ENCODE measurements at places on chromosomes 13 and 19.

GRCh38 chr13:101780211-101780610, 327.7 kb downstream of the ITGBL1 start:
- no peak for DNase-seq

GRCh38 chr19:57747472-57747807, 825 bp downstream of the ZNF776 start:
- peak; percentile 34 for DNase-seq

DNA sequence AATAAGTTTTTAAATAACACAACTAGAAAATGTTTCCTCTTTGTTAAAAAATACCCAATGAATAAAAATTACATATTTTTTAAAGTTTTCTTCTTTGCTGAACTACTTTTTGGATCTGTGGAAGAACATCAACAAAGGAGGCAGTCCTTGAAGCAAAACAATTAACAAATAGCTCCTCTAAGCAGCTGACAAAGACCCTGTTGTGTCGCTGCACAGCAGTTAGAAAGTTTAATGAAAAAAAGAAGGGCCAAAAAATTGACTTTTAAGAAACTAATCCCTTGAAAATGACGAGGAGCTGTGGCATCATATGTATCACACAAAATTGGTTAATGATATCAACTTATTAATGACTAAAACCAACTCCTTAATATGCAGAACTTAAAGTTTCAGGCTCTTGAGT, 72.1 kb downstream of the SLITRK1 start:
- DNase-seq: no peak

- DNase-seq: no peak
These were observed 81.1 kb downstream of the GADD45B start for GRCh38 chr19:2557093-2557440.

- no peak for DNase-seq
These were observed 33.3 kb downstream of the MCF2L start for GRCh38 chr13:113002206-113002912.

DNA sequence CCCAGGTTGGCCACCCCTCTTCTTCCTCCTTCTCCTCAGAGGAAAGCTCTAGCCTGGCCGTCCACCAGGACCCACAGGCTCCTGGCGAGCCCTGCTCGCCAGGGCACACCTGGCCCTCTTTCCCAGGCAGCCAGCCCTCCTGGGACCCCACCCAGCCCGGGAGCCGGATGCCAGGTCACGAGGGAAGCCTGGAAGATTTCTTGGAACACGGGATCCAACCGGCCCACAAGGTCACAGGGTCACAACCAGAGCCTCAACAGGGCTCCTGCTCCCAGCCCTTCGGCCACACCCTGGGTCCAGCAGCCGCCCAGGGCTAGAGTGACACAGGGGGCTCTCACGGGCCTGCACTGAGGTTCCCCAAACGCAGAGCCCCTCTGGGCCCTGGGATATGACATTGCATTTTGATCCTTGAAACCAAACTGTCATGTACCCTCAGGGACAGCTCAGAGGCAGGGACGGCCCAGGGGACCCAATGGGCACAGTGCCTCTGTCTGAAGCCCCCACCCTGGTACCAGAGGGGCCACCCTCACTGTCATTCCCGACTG, 5.5 kb downstream of the MKNK2 start:
- DNase-seq: no peak

DNA sequence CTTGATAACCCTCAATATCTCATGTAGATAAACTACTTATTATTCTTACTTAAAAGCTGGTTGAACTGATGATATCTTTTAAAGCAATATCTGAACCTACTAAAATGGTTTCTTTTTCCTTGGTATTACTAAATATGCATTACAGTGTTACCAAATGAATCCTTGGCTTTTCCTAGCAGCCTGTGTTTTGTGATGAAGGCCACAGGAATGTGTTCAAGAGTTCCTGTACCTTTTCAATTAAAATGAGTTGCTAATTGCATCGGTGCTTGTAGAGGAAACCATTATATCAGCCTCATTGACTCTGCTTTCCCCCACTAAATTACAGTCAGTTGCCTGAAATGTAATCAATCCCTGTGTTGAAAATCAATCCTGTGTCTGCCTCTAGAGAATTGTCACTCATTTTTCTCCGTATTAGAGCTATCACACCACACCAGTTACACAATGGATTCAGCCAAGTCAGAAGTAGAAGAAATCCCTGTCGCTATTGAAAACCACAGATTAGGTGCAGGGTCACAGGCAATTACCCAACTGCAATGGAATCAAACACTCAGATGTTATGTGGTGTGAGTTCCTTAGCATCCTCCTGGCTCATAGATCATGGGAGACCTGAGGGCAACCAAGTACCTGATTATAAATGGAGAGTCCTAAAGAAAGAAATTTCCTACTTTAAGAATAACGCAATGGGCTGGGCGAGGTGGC, 13.3 kb downstream of the FAM216B start:
- DNase-seq: no peak

DNA sequence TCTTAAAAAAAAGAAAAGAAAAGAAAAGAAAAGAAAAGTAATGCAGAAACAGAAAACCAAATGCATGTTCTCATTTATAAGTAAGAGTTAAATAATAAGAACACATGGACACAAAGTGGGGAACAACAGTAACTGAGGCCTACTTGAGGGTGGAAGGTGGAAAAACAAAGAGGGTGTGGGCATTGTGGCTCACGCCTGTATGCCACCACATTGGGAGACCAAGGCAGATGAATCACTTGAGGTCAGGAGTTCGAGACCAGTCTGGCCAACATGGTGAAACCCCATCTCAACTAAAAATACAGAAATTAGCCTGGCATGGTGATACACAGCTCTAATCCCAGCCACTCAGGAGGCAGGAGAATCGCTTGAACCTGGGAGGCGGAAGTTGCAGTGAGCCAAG, 8.1 kb downstream of the ZNF708 start:
- DNase-seq: no peak

GRCh38 chr19:13240312-13241022, 90.3 kb downstream of the IER2 start:
- DNase-seq: no peak

GRCh38 chr19:40567040-40567749, 9.5 kb upstream of the SHKBP1 start:
- DNase-seq: no peak

- no peak for DNase-seq
These were observed 108.3 kb upstream of the ZNF536 start for GRCh38 chr19:30263830-30264381.

DNA sequence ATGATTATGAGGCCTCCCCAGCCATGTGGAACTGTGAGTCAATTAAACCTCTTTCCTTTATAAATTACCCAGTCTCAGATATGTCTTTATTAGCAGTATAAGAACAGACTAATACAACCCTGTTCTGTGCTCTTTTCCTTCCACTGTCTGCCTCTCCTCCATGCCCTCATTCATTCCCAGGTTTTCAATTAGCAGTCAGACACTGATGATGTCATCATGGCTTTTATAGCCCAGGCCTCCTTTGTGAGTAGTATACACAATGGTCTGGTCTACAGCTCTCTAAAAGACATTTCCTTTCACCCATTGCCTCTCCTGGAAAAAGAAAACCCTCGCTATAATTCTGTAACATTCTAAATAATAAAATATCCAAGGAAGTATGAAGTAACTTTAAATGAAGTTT, 25.5 kb downstream of the FGF14 start:
- no peak for DNase-seq

DNA sequence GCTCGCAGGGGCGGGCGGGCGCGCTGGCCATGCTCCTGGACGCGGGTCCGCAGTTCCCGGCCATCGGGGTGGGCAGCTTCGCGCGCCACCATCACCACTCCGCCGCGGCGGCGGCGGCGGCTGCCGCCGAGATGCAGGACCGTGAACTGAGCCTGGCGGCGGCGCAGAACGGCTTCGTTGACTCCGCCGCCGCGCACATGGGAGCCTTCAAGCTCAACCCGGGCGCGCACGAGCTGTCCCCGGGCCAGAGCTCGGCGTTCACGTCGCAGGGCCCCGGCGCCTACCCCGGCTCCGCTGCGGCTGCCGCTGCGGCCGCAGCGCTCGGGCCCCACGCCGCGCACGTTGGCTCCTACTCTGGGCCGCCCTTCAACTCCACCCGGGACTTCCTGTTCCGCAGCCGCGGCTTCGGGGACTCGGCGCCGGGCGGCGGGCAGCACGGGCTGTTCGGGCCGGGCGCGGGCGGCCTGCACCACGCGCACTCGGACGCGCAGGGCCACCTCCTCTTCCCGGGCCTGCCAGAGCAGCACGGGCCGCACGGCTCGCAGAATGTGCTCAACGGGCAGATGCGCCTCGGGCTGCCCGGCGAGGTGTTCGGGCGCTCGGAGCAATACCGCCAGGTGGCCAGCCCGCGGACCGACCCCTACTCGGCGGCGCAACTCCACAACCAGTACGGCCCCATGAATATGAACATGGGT, 599 bp downstream of the ZIC2 start:
- peak; percentile 22 for DNase-seq

- DNase-seq: no peak
These were observed 19.4 kb downstream of the PLVAP start for GRCh38 chr19:17357724-17358123.

DNA sequence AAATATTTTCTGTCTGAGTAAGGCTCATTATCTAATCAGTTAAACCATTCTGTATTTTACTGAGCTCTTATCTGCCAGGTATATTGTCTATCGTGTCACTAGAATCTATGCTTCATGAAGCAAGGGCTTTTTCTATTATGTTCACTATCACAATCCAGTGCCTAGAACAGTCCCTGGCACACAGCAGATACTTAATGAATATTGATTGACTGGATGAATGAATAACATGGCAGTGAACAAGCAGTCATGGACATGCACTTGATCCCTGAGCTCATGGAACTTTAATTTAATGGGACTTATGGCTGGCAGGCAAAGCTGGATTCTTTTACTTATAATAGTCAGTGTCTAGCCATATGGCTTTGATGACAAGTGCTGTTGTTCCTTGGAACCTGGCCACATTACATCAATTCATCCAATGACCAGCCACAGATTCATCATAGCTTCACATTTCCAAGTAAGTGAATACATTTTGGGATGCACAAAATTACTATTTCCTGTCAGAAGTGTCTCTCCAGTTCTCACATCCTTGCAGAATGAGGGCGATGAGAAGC, 214.8 kb downstream of the COG6 start:
- DNase-seq: no peak

DNA sequence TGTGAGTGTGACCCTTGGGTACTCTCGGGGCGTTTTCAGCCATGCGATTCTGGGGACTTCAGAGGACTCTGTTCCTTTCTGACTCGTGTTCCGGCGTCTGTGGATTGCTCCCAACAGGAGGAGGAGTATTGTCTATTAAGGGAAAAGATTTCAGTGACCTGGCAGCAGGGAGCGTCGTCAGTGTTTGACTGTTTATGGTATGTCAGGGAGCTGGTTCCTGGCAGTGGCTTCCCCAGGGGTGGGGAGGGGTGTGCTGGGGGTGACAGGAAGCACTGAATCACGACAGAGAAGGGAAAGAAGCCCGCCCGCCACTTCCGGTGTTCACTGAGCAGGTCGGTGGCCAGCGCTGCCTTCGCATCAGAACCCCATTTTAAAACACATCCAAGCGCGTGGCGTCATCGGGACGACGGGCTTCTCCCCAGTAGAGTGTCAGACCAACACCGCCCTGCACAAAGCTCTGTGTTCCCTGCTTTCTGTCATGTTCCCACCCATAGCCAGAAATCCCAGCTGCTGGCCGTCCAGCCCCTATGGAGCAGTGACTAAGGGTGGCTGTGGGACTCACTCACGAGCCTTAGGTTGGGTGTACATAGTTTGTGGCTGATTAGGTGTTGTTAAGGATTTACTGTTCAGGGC, 33.8 kb downstream of the COL4A2 start:
- DNase-seq: no peak

GRCh38 chr13:112066624-112067004, 335 bp upstream of the SOX1 start:
- no peak for DNase-seq

- DNase-seq: no peak
These were observed 9.6 kb downstream of the C19orf25 start for GRCh38 chr19:1469255-1470054.

DNA sequence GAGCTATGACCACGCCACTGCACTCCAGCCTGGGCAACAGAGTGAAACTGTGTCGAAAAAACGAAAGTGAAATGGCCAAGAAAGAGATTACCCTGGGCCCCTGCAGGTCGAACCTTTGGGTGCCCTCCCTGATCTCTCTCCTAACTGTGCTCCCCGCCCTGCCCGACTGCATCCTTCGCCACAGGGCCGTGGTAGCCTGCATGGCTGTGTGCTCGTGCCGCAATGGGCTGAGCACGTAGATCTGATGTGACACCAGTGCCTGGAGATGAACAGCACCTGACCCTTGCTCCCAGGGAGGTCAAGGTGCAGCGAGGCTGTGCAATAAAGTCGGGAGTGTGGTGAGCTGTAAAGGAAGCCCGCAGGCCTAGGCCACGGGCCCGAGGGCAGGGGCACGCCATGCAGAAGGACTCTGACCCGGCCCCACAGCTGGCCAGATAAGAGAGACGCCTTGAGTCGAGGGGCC, 60.2 kb downstream of the PEX11G start:
- DNase-seq: no peak

DNA sequence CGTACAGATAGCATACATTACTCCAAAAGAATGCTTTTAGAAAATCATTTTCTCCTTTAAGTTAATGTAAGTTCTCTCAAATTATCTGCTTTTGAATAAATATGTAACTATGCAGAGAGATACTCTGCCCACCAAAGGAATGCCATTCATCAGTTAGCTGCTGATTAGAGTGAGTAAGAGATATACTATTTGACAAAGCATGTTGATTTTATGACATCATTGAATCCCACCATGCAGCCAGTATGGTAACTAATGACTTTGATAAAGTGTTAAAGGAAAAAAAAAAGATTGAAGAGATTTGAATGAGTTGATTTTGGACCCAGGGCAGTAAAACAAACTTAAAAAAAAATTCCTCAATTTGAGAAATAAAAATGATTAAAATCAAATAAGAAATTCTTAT, 521.5 kb downstream of the SLITRK6 start:
- DNase-seq: peak; percentile 2

GRCh38 chr19:36060430-36060829, 5.7 kb downstream of the WDR62 start:
- DNase-seq: peak; percentile 39

DNA sequence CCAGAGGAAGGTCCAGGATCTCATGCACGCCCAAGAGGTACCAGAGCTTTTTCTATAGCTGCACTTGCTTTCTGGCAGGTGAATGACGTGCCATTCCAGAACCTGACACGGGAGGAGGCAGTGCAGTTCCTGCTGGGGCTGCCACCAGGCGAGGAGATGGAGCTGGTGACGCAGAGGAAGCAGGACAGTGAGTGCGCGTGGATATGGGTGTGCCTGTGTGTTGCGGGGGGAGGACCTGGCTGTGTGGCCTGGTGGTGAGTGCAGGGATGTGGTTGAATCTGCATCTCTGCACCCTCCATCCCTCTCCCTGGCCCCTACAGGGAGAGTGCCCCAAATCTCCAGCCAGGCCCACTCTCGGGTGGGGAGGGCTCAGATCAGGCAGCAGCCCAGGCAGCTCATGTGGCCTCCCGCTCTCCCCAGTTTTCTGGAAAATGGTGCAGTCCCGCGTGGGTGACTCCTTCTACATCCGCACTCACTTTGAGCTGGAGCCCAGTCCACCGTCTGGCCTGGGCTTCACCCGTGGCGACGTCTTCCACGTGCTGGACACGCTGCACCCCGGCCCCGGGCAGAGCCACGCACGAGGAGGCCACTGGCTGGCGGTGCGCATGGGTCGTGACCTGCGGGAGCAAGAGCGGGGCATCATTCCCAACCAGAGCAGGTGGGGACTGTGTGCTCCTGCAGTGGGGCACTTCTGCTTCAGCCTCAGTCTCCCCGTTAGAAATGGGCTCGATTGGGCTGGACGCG, 22.8 kb downstream of the APBA3 start:
- no peak for DNase-seq

GRCh38 chr19:31070146-31071065, 278.8 kb downstream of the TSHZ3 start:
- no peak for DNase-seq
